ENCODE measurements at places on chromosomes 5 and 9.

DNA sequence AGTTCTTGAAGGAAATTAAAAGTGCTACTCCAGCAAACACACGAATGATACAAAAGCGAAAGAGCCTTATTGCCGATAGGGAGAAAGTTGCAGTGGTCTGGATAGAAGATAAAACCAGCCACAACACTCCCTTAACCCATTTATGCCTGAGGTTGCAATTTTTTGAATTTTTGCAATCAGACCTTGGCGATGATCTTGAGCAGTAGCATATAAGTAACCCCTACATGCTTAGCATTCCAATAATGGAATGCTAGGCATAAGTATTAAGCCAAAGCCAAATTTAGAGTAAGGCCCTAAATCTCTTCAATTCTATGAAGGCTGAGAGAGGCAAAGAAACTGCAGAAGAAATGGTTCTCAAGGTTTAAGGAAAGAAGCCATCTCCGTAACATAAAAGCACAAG, 153.5 kb downstream of the SLC28A3 start:
- no peak for DNase-seq

DNA sequence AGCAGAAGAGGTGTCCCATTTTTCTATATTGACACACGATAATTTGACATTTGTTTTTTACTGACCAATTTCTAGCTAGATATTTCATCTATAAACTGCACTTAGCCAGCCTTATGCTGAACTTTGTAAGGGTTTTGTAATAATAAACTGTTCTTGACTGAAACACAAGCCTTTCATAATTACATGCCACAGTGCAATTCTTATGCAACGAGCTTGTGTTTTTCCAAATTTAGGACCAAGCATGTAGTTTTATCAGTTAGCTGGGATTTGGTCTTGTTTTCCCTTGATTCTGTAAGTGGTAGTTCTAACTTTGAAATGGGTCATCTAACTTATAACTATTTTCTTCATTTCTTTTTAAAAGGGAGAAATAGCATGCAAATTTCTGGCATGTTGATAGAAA, 1.3 kb upstream of the LURAP1L start:
- no peak for DNase-seq

DNA sequence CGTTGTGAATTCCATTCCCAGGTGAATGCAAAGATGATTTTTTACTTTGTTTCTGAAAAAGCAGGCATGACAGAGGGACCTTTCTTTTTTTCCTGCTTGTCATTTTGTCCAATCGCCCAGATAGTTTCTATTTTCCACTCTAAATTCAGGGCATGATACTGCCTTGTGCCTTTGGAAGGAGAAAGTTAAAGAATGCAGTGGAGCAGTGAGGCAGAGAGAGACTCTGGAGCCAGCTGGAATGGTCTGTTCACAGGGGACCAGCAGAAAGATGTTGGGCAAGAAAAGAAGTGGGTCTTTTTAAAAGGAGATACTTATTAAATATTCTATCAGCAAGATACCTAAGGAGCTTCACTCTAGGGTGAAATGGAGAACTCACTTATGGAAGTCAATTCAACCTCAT, 532.3 kb downstream of the BRINP1 start:
- no peak for DNase-seq

DNA sequence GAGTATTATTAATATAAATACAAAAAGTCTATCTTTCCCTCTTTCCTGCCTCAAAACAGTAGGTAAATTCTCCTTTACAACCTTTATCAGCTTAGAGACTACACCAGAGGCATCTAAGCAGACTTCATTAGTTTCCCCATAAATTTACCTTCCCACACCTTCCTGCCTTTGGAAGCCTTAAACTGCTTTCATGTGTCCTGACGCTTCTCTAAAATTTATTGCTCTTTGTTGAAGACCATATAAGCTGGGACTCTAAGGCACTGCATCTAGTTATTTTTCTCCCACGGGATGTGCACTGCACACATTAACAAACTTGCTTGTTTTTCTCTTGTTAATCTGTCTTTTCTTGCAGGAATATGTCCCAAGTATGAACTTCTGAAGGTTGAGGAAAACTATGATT, 51.8 kb downstream of the DEPDC1B start:
- DNase-seq, result no peak

DNA sequence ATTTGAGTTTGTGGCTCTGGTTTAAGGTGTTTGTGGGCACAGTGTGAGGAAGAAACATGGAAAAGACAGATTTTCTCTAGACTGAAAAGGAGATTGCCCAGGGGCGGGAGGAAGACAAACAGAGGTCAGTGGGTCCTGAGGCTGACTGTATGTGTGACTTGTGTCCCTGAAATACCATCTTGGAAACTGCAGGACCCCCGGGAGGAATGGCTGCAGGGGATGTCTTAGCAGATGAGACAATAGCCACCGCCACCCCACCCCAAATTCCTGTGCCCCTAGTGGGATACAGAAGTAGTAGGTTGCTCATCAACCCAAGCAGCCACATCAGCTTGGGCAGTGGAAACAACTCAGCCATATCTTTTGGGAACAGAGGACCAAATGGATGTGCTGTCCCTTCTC, 1.7 kb upstream of the PSAT1 start:
- DNase-seq, result no peak

- no peak for DNase-seq
Measured at GRCh38 chr9:136278221-136278620, 25.7 kb downstream of the CCDC187 start.

GRCh38 chr5:79301046-79301712, 65.2 kb downstream of the JMY start:
- DNase-seq, result no peak

DNA sequence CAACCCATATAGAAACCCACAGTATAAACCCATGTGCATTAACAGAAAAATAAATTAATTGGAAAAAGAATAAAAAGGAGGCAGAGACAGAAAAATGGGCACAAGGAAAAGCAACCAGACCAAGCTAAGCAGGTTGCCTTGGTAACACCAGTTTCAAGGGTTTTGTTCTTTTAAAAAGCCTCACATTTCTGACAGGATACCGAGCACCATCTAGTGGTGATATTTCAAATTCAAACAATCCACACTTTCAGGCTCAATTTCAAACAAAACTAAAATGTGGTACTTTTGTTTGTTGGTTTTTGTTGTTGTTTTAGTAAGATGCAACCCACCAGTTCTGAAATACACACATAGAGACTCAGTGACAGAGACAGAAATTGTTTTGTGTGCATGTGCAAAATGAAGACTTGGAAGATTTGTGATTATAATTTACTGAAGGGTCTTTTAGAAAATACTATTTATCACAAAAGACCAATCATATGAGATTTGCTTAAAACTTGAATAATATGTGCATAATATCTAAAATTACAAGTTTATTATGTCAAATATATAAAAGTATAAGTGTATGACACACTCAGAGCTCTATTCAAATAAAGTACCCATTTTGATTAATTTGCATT, 318.2 kb downstream of the SLCO4C1 start:
- peak; percentile 42 for DNase-seq

DNA sequence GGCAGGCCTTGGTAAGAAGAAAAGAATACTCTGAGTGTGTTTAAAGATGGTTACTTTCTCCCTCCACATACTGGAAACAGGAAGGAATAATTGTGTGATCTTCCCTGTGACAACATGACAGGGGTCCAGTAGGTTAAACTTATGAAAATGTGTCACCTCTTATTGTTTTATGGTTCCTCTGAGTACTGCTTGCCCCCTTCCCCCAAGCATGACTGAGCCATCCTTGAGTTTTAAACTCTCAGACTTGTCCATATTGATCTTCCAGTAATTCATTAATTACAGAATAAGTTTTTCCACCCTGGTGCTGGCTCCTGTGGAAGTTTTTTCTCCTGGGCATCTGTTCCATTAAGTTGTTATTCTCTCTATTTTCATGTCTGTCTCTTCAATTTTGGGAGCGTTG, 95.8 kb downstream of the CNTLN start:
- no peak for DNase-seq

GRCh38 chr9:121718501-121718900, 67.1 kb downstream of the DAB2IP start:
- no peak for DNase-seq

DNA sequence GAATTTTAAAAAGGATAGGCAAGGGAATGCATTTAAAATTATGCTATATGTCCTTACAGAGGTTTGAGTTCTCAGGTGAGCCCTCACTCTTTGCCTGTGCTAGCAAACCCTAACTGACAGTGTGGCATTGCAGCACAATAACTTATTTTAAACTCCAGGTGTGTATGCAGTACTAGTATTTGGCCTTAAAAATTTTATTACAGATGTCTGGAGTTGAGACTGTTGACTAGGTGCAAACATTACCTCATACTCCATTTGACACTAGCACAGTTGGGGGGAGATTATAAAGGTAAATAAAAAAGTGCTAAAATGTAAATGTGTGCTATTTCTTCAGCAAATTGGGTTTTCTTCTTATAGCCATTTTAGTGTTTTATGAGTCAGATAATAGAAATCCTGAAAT, 407.7 kb downstream of the SH3GL2 start:
- DNase-seq, result no peak

- no peak for DNase-seq
Measured at GRCh38 chr5:160152901-160153300, 33.7 kb upstream of the PWWP2A start.

- no peak for DNase-seq
Measured at GRCh38 chr5:180599590-180599914, 8.3 kb upstream of the SCGB3A1 start.

All from kidney capillary endothelial cell (primary cell).